D721Med (cell line): ENCODE measurements at places on chromosomes 3 and 15.

- no peak for DNase-seq
Measured at GRCh38 chr3:54125300-54125699, 2.9 kb downstream of the CACNA2D3 start.

DNA sequence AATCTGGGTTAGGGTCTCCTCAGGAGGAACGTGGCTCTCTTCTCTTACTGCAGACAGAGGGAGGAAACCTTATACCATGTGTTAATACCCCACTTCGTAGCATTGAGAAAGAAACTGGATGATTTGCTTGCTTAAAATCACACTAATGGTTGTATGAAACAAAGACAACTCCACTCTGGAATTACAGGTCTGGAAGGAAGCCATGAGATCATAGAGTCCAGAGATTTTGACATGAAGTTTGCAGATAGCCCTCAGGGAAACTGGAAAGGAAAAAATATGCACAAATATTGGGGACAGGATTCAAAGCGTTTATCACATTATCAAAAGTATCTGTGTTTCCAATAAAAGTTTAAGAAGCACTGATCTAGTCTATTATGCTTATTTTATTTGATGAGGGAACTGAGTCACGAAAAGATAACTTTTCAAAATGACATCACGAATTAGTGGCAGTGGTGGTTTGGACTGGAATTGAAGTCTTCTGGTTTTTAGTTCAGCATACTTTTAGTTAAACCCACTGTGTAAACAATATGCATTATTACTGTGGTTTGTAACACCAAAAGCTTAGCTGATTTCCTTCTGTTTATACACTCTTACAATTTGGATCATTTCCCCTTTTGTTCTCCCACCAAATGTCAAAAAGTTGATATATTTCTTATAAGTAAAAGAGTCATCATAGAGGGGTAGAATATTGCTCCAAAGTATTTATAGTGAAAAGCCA, 16.8 kb downstream of the FGF7 start:
- no peak for DNase-seq

DNA sequence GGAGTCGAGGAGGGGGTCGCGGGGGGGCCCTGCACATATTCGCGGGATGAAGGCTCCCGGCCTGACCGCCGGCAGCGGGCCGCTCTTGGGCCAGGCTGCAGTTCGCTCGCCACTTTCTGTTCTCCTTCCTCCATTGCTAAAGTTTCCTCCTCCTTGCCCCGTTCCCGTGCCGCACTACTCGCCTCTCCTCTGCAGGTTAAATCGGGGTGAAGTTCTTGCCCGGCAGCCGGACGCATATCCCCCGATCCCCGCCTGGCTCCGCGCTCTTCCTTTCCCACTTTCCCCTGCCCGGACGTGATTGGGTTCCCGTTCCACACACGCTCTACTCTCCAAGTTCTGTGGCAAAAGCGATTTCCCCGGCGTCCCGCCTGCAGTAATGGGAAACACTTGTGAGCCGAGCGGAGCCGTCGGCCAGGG, 556 bp downstream of the CRYBG3 start:
- no peak for DNase-seq

DNA sequence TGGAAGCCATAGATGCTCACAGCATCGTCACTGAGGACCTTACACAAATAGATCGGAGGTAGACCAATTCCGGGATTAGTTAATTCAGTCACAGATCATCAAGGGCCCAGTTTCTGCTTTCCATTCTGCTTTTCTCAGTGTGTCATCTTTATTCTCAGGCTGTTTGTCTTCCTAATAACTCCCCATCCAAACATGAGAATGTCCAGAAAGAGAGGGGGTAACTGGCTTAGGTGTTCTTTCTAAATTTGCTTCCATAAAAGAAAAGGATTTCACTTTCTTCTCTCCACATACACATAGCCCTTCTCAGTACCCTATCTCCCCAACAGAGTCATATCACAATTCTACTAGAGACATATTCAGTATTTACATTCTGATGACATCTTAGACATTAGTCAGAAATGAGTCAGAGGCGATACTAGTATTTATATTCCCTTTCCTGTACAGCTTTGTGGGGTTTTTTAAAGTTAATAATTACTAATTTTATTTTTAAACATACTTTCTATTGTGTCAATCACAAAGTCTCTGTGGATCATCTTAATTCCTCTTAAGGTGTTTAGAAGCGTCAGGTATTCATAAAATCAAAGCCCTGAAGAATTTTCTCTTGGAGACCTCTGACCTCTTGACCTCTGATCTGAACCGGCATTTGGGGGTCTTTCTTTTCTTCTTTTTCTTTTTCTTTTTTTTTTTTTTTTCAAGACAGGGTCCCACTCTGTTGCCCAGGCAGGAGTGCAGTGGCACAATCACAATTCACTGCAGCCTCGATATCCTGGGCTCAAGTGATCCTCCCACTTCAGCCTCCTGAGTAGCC, 24.3 kb upstream of the IL12A start:
- DNase-seq = no peak

DNA sequence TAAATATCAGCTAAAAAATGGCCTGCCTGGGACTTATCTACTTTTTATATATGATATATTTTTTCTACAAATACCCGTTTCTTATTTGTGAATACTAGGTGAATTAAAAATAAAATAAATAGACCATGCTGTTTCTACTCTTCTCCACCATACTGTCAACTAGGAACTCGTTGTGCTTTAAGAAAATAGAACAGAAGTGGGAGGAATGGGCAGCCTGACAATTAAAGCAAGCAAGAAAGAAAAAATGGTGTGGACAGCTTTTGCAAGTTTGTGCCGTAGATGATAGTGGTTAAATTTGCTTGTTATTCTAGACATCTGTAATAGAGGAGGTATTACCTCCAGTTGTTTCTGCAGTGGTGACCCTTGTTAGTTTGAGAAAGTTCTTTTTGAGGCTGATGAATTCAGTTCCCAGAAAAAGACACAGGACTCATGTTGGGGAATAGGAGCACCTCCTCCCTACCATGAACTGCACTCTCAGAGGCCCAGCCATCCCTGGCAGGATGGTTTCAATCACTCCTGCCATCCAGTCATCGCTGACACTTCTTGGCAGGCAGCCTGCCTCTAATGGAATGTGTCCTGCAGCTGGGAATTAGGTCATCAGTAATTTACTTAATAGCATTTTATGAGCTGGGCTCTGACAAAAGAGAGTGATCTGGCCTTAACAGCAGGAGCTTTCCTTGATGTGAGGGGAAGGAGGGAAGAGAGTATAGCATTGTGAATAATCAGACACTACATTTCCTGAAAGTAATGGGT, 105.0 kb upstream of the GAP43 start:
- DNase-seq = no peak

DNA sequence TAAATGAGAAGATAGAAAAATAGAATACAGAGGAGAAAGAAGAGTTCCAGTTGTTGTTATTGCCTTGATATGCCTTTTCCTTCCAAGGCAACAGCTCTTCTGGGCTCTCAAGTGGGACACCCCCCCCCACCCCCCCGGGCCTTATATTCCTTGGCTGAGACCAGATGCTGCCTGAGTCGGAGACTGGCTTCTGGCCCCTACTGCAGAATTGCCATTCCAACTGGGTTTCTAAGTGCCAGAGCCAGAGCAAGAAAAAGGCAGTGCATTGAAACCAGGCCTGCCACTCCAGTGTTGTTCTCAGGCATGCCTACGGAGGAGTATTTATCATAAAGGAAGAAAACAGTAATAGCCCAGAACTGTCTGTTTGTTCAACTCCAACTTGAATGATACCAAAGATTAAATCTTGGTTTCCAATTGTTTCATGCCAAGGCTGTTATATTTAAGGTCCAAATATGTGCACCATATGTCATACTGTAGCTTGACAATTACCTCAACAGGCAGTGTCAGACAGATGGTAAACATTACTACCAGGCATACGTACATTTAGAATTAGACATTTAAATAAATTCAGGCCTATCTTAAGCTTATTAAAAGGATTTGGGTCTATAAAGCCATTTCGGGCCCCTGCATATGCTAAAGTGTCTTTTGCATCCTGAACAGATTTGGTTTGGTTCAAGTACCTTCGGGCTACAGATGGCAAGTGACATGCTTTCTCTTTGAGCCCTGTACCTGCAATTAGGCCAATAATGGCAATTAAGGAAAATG, 209.9 kb upstream of the SEMA6D start:
- DNase-seq = no peak

DNA sequence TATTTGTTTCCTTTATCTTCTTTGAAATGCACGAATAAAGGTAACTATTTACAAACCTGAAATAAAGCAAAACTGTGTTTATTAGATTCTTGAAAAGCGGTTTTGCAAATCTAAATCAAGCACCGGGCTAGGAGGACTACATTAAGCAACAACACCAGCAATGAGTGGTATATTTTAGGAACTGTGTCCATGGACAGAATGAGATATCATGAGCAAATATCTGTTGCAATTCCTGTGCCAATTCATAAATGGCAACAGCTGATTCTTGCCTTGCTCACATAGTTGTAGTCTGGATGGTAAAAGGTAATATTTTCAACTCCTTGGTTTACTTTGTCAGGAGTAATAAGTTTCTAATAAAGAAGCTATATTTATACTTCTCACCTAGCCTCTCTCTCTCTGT, 403.3 kb downstream of the LPP start:
- no peak for DNase-seq

DNA sequence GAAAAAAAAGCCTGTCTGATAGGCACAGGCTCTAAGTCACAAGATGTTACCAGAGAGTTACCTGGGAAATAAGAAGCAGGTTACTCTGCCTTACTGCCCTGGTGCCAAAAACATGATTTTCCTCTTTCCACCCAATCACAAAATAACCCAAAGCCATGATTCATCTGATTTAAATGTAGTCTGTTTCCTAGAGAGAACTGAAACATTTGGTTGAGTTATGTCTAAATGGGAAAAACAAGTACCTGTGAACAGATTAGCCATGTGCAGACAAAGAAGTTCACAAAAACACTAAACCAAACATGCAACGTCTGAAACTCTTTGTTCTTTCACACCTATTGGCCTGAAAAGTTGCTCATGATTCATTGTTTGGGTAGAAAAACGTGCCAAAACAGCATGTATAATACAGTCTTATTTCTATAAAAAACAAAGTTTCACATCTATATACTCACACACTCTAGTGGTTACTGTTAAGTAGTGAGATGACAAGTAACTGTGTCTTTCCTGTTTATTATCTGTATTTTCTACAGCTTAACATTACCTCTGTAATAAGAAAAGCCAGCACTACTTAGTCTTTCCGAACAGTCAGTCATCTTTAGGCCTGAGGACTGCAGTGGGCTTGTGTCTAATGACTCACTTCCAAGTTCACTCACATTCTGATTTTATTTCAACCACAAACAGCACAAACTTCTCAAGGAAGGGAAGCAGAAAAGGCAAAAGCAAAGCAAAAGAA, 30.2 kb downstream of the FAM174B start:
- DNase-seq = no peak

DNA sequence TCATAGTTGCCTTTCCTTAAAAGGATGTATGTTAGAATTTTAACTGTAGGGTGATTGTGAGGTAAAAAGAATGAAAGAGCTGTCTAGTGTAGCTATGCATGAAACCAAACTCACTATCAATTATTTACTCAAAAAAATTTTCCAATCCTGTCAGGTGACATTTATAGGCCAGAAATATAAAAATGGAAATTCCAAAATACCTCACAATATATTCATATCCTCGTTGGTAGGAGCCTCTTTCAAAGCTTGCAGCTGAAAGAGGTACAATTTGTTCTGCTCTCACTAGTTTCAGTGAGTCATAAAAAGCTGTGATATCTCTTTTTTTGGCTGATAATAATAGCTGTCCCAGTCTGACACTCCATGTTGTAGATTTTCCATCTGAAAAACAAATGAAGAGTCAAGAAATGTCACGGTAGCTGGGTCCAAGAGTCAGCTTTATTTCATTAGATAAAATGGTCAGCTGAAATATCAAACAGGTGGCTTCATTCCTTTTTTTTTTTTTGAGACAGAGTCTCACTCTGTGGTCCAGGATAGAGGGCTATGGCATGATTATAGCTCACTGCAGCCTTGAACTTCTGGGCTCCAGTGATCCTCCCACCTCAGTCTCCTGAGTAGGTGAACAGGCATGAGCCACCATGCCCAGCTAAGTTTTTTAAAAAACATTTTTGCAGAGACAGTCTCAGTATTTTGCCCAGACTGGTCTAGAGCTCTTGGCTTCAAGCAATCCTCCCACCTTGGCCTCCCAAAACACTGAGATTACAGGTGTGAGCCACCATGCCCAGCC, 50.8 kb upstream of the XRN1 start:
- no peak for DNase-seq

DNA sequence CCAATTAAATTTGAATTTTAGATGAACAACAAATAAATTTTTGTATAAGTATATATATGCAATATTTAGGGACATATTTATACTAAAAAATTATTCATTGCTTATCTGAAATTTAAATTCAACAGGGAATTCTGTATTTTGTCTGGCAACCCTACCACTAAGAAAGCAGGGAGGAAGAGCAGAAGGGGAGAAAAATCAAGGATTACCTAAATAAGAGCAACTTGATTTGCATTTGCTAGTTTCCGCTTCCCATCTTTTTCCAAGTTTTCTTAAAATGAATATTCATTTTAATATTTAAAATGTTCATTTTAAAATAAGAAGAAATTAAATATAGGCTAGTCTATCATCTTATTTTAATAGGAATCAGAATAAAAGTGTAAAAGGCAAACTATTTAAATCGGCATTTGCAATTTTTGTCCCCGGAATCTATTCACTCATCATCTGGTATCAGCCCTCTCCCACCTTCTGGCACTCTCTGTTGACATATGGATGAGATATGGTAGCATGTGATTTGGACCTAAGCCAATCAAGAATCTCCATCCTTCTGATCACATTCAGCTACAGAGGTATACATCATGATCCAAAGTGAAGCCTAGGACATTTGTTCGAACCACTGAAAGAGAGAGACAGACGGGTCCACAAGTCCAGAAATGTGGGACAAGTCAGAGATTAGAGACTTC, 82.6 kb downstream of the TRANK1 start:
- DNase-seq = no peak

DNA sequence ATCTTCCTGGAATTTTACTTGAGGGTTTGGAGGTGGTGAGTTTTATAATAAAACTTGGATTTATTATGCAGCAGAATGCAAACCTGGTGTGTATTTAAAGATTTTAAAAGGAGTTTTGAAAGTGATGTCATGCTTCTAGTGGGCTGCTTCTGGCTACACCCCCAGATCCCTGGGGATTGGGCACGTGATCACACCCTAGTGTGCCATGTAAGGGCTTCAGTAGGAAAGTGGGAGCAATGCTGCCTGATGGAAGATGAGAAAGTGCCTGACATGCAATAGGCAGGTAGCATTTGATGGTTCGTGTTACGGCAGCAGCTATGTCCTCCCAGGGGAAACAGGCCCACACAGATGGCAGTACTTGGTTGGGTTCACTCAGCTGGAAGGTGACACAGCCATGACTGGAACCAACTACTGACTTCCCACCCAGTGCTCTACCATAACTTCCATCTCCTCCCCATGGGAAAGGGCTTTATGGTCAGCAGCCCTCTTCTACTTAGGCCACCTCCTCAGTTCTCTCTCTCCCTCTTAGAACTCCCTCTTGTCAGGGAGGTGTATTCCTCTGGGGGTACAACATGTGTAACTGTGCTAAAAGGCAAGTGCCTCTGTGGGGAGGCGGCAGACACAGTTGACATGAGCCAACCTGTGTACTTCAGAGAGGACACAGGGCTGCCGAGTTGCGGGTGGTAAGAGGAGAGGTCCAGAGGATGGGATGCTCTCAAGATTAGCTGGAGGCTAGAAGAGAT, 5.6 kb downstream of the ITPKA start:
- DNase-seq = no peak
